Activated naive CD4-positive, alpha-beta T cell treated with Interleukin-2 at 50 U/mL for 16 hours (primary cell): ENCODE measurements at places on chromosomes 1 and 21.

- DNase-seq: no peak
Observed at GRCh38 chr1:163561580-163562295, 240.0 kb downstream of the NUF2 start.

DNA sequence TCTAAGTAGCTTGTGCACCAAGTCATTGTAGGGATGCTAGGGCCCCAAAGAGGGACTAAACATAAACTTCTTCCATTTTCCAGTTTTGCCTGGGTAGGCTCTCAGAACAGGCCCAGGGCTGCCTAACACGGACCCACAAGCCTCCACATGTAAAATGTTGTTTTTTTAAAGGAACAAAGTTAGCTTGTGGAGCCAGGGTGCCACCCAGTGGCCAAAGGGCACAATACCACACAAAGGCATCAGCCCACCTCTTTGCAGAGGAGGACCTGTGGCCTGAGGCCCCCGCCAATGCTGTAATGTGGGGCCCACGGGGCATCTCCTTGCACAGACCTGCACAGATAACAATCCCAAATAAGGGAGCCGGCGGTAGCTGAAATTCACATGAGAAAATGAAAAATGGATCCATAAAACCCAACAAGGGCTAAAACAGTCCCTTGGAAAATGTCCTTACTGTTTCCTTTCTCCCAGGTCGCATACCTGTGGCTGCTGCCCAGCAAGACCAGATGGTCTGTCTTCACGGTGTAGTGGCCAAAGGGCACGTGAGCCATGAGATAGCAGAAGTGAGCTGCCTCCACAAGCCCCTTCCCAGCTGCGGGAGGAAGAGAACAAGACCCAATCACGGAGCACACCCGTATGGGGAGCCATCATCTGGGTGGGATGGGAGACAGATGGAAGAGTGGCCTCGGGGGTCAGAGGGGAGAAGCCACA, 23.8 kb downstream of the SEC16B start:
- DNase-seq: no peak

DNA sequence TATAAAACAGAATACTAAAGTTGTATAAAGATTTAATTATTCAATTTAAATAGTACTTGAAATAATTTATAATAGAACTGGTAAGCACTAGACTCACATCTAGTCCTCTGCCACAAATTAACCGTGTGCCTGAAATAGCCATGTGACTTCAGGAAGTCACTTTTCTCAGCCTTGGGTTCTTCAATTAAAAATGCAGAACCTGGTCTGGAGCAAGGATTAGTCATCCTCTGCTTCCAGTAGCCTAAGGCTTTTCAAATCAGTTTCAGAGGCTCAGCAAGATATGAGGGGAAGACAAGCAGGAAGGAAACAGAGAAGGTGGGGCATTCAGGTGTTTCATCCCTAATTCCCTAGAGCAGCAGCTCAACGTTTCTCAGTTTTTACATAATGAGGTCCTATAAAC, 23.0 kb downstream of the DPH5 start:
- DNase-seq: no peak

- DNase-seq: no peak
Observed at GRCh38 chr1:78652019-78652560, 2.5 kb downstream of the IFI44 start.

DNA sequence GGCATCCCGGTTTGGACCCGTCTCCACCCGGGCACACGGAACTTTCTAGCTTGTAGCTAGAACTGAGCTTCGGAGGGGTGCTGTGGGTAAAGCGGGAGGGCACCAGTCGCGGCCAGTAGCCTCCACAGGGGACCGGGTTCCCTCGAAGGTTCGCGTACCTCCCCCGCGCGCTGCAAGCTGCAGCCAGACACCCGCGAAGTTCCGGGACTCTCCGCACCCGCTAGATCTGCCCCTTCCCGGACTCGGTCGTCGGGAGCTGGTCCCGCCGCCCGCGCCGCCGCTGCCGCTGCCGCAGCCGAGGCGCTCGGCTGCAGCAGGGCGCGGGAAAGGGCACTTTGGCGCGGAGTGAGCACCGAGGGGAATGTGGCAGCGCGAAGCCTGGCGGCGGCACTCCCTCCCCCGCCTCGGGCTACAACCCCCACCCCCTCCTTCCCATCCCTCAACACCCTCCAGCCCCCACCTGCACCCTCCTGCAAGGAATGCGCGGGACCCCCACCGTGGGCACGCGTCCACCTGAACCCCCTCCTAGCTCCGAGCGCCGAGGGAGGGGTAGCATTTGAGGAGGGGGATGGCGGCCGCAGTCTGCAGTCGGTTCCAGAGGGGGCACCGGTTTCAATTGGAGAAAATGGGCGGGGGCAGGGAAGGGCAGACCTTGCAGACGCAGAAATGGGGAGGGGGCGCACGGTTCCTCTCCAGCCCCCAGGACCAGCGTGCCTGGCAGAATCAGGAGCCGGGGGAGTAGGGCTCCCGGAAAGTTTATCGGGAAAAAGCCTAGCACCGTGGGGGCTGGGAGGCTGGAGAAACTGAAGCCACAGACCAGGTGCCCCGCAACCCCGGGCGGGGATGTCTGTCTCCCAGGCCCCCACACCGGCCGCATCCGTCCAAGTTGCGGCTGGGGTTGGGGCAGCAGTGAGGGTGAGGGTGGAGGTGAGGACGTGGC, 968 bp downstream of the CSMD2 start:
- DNase-seq: no peak

- no peak for DNase-seq
Observed at GRCh38 chr21:45465611-45466329, 60.8 kb downstream of the COL18A1 start.

- no peak for DNase-seq
Observed at GRCh38 chr21:36186081-36186480, 29.5 kb downstream of the DOP1B start.

- no peak for DNase-seq
Observed at GRCh38 chr1:2604844-2605508, 18.4 kb downstream of the PRXL2B start.

DNA sequence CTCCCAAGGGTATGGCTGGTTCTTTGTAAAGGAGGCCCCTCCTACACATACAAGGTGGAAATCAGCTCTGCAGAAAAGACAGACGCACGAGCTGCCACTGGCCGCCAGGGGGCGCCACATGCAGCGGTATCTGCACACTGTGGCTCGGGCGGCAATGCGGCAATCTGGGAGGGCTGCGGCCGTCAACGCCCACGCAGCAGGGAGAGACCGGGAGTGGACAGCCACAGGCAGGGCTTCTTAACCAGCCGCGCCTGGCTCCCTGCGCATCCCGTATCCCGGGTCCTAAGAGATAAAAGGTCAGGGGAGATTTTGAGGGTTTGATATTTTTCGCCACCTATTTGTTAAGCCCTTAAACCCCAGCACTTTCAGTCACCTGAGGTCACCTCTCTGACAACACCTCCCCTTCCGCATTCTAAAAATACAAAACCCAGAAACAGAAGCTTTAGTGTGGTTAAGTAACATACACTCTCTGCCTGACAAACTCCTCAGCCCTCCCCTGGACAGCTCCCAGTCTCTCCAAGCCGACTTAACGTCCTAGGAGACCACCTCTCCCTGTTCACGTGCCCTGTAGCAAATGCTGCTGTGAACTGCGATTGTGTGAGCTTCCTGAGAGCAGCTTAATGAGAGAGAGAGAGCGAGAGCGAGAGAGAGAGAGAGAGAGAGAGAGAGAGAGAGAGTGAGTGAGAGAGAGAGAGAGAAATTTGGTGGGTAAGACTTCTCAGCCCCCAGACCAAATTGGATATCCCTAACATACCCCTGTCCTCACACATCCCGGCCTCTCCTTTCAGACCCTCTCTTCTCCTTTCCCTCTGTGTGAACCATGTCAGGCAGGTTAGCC, 13.5 kb upstream of the KCNA2 start:
- peak; percentile 88 for DNase-seq

DNA sequence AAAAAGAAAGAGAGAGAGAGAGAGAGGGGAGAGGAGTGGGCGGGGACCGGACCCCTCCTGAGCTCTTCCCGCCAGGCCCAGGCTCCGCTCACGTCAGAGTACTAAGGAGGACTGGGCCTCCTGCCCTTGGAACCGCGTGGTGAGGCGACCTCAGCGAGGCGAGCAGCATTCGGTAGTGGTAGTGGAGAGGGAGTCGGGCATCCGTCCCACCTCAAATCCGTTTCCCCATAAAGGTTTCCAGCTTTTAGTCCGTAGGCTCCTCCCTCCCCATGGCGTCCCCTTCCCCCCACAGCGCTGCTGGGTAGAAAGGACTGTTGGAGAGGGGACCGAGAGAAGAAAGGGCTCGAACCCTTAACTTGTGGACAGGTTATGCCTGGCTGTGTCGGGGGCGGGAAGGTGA, 124.4 kb upstream of the BARHL2 start:
- DNase-seq: no peak

DNA sequence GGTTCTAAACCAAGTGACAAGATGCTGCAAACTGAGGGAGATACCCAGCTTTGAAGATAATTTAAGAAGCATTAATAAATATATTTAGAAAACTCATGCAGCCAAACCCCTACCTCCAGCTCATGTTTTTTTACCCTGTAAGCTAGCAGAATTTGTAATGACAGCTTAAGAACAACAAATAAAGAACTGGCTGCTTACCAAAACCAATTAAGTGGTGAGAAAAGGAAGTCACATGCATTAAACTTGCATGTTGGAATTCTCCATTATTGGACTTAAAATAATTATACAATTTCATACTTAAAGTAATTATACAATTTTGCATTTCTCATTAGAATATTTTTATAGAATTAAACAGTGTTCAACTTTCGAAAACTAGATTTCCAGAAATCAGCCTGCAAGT, 75.6 kb upstream of the CNIH3 start:
- DNase-seq: no peak

DNA sequence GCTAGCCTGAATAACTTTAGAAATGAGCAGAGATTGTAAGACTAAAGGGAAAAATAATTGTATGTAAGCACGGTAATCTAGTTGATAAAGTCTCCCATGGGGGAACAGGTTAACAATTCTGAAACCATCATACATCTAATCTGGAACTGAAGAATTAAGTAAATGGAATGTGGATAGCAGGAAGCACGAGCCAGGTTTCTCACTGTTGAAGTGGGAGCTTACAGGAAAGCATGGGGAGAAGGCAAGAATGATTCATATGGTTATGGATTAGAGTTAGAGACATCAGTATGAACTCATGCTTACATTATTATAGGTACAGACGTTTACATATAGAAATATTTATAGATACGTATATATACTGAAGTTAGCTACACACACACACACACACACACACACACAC, 83.0 kb downstream of the LEPR start:
- no peak for DNase-seq

DNA sequence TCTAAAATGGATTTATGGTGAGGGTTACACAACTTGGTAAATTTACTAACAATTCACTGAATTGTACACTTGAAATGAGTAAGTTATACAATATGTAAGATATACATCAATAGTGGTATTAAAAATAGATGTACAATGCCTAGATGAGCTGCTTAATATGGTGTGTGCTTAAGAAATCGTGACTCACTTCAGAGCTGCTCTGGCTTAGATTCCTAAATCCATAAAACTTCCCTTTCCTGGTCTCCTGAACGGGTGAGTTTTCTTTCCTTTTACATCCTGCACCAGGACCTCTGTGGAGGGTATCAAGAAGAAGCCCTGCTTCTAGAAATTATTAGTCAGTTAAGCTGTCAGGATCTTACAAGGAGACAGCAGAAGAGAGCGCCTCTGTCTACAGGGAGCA, 30.4 kb downstream of the H3-3A start:
- no peak for DNase-seq

- no peak for DNase-seq
Observed at GRCh38 chr1:203305809-203306088, 430 bp downstream of the BTG2 start.

- no peak for DNase-seq
Observed at GRCh38 chr1:236343246-236343870, 50.7 kb upstream of the EDARADD start.

DNA sequence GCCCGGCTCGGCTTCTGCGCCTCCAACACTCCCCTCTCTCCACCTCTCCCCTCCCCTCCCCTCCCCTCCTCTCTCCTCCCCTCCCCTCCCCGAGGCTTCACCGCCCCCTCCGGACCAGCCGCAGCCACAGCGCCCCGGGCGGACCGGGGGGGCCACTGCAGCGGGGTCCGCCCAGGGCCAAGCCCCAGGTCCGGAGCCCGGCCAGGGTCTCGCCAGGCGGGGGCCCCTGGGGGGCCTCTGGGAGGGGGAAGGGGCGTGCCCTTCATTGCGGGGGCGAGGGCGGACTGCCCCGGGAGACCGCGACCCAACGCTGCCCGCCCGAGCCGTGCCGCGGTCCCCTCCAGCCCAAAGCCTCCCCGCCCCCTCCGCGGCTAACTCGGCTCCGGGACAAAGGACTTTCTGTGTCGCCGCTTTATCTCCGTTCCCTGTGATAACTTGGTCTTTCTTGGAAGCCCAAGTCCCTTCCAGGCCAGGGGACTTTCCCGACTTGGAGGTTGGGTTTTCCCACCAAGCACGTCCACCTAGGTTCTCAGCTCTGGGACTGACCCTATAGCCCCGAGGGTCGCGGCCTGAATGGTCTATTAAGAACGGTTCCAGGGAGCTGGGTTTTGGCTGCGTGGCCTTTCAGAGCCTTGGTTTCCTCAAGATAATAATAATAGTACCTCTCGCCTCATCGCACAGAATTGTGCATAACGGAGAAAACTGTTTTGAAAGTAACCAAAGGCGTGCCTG, at the start of gene UBQLN4:
UBQLN4 (minus strand) TSS at position 31 of the 732 bp plus-strand sequence. CDS start 97 bp downstream, outside the sequence.
- peak; percentile 85 for DNase-seq

DNA sequence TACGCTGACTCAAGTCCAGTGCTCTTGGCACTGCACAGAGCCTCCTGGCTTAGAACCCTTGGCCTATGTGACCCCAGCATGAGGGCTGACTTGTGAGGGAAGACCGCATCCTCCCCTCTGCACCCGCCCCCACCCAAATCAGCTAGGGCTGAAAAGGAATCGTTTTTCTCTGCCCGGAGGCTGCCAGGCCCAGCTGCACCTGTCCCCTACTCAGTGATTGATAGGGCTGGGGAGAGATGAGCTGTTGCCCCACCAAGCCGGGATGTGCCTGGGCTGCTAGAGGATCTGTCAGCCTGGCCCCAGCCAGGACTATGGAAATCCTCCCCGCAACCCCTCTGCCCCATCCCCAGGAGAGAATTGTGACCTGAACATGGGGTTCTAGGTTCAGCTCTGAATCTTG, 20.6 kb downstream of the MYOG start:
- DNase-seq: no peak
